ENCODE measurements at places on chromosomes 4 and X. TPM values are rescaled to one million over a fixed set of nuclear protein-coding genes. Genes with fewer than 3 reads are reported as not detected.

The TMEM156 gene
- total RNA-seq: 0.62 TPM

The RRH gene
- not detected for total RNA-seq

DNA sequence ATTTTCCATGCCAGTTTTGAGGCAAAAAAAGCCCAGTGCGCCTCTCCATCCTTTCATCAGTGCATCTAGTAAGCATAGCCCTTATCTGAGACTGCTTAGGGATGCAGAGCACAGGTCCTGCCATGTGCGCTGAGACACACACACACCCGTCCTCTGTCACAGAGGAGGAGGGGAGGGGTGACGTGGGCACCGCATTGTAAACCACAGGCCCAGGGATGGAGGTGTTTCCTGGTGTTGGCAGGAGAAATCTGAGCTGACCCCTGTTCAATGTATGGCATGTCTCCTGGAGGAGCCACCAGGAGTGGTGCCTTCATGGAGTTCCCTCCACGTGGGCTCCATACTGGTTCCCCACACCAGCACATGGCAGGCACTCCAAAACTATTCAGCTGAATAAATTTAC, 65.8 kb upstream of the HELT start:
- H3K27ac ChIP-seq: no peak overlapping the region
- DNase-seq: no peak
- H3K4me1 ChIP-seq: no peaks in the 10 kb centered on the region
- no peak overlapping the region for H3K4me3 ChIP-seq
- H3K27me3 ChIP-seq: no peaks in the 10 kb centered on the region

DNA sequence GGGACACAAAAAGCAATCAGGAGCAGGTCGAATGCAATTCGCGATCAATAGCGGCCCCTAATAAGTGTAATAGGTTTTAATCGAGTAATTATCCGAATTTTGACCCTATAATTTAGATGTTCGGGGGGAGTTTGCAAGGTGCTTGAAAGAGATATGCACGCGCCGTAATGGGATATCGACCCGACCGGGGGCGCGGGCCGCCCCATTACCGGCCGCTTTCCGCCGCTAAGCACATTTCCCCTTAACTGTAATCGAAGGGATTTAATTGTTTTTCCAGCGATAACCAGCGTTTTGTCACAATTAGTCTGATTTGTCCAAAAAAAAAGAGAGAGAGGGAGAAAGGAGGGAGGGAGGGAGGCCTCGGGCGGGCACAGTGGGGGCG, 997 bp downstream of the NKX1-1 start:
- no peaks in the 10 kb centered on the region for H3K36me3 ChIP-seq
- no peak overlapping the region for H3K4me3 ChIP-seq
- DNase-seq: peak; percentile 3
- H3K4me1 ChIP-seq: no peaks in the 10 kb centered on the region
- H3K27me3 ChIP-seq: peaks cover 98% of the 10 kb centered on the region
- H3K27ac ChIP-seq: no peak overlapping the region

The CYLC1 gene
- not detected for total RNA-seq

DNA sequence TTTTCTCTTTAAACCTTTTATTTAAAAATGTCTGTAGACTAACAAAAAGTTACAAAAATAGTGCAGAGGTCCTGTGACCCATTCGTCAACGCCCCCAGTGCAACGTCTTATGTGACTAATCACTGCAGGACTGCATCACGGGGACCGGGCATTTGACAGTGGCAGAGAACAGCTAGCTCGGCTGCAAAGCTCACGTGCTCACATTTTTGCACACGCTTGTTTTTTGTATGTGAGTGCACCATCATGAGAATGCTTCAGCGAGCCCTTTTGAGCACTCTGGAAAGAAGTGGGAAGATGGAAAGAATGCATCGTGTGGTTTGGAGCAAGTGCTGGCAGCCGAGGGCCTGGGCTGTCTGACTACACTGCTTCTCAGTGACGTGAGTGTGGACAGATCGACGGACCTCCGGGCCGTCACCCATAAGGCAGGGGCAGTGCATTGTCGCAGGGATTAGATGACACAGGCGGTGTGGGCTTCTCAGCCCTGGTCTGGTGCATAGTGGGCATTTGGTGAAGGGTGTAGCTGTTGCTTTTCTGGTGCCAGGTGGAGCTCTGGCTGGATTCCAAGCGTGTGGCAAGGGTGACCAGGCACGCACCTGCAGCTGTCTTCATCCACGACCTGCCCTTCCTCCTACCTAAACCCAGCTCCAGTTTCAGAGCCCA, 17.7 kb downstream of the SPON2 start:
- H3K27ac ChIP-seq: no peak overlapping the region
- H3K36me3 ChIP-seq: no peaks in the 10 kb centered on the region
- H3K4me1 ChIP-seq: peaks cover 9% of the 10 kb centered on the region
- H3K4me3 ChIP-seq: no peak overlapping the region

The NWD2 gene
- total RNA-seq: not detected

DNA sequence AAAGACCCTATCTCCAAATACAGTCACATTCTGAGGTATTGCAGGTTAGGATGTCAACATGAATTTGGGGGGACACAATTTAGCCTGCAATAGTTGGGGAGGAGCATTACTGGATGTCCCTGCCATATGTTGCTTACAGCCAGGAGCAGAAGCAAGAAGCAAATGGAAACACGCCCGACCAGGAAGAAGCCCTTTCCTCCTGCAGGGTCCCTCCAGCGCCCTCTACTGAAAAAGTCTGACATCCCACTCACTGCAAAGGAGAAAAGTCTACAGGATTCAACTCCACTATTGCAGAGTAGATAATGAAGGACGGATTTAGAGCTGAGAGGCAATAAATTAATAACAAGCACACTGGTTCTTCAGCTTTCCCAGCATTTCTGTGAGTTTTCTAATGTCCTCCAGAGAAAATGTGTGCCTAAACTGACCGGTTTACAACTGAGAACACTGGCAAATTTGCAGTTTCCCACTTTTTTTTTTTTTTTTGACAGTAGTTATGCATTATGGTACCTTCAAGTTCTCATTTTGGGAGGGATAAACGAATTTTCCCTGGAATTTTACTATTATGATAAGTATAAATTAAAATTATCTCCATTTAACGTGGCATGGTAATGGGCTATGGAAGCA, 31.7 kb downstream of the COQ2 start:
- no peak overlapping the region for H3K4me3 ChIP-seq
- no peaks in the 10 kb centered on the region for H3K27me3 ChIP-seq
- no peaks in the 10 kb centered on the region for H3K36me3 ChIP-seq
- peaks cover 18% of the 10 kb centered on the region for H3K4me1 ChIP-seq
- no peak overlapping the region for H3K27ac ChIP-seq

DNA sequence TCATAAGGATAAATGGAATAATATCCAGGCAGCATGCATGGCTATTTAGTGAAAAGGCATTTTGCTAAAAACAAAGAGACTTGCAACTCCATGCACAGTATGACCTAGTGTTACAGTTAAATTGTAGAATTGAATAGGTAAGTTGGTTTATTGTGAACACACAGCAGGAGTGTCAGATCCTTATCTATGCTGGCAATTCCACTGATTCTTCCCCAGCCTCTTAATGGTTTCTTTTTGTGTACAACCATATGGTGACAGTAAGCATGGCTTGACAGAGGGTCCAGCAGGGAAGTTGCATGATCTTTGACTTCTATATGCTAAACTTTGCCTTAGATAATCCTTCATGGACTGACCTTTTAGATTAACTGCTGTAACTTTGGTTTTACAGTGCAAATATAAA, 936.6 kb upstream of the EPHA5 start:
- H3K27me3 ChIP-seq: no peaks in the 10 kb centered on the region
- H3K4me3 ChIP-seq: no peak overlapping the region
- H3K4me1 ChIP-seq: no peaks in the 10 kb centered on the region

- H3K27ac ChIP-seq: no peak overlapping the region
- H3K36me3 ChIP-seq: no peaks in the 10 kb centered on the region
- peak; percentile 73 for DNase-seq
- H3K4me1 ChIP-seq: peaks cover 6% of the 10 kb centered on the region
Measured at GRCh38 chr4:129545599-129546278, 449.8 kb downstream of the C4orf33 start.

- no peak overlapping the region for H3K27ac ChIP-seq
- no peak overlapping the region for H3K4me3 ChIP-seq
- H3K27me3 ChIP-seq: no peaks in the 10 kb centered on the region
Measured at GRCh38 chr4:122661176-122662160, 40.6 kb upstream of the IL21 start.

The AREG gene
- 7.8 TPM for total RNA-seq

DNA sequence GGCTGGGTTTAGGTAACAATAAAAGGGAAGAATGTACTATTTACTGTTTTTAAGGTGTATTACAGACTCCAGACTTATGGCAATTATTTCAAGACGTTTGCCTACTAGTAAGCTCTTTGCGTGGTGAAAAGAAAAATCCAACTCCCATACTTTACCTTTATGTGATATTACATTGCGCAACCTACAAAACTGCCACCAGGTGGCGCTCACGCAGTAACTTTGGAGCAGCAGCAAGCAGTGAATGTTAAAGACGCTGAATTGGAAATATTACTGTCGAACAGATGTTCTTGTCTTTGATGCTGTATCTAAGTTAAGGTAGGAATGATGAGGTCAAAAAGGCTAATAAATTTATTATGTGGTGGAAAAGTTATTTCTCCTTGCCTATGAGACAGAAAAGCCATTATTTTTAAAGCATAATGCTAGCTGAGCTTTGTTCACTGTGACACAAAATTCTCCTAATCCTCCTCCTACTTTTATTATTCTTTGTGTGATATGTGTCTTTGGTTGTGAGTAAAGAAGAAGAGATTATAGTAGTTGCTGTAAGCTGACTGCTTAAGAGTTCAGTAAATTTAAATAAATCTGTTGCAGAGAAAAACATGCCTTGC, 1099.8 kb upstream of the TENM3 start:
- H3K27ac ChIP-seq: no peak overlapping the region
- H3K27me3 ChIP-seq: no peaks in the 10 kb centered on the region
- no peaks in the 10 kb centered on the region for H3K36me3 ChIP-seq
- no peaks in the 10 kb centered on the region for H3K4me1 ChIP-seq

DNA sequence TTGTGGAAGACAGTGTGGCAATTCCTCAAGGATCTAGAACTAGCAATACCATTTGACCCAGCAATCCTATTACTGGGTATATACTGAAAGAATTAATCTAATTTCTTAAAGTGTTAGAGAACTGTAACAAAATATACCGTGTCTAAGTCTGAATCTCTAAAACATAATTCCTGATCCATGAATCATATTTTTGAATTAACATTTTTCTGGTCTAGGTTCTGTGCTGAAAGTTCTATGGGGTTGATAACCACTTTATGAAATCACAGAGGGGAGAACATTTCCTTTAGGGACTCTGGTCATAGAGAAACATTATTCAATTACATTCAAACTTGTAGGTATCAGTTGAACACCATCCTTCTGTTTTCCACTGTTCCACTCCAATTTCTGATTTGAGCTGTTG, 91.9 kb upstream of the ETNPPL start:
- H3K36me3 ChIP-seq: no peaks in the 10 kb centered on the region
- no peak for DNase-seq
- no peaks in the 10 kb centered on the region for H3K4me1 ChIP-seq
- H3K27ac ChIP-seq: no peak overlapping the region

- no peak overlapping the region for H3K4me3 ChIP-seq
- H3K27me3 ChIP-seq: no peaks in the 10 kb centered on the region
- no peak for DNase-seq
- H3K27ac ChIP-seq: no peak overlapping the region
- H3K36me3 ChIP-seq: no peaks in the 10 kb centered on the region
Measured at GRCh38 chrX:40291553-40291952, 193.8 kb upstream of the BCOR start.

- H3K27me3 ChIP-seq: no peaks in the 10 kb centered on the region
- no peaks in the 10 kb centered on the region for H3K4me1 ChIP-seq
- H3K27ac ChIP-seq: no peak overlapping the region
Measured at GRCh38 chr4:137526681-137527080, 5.6 kb downstream of the PCDH18 start.

DNA sequence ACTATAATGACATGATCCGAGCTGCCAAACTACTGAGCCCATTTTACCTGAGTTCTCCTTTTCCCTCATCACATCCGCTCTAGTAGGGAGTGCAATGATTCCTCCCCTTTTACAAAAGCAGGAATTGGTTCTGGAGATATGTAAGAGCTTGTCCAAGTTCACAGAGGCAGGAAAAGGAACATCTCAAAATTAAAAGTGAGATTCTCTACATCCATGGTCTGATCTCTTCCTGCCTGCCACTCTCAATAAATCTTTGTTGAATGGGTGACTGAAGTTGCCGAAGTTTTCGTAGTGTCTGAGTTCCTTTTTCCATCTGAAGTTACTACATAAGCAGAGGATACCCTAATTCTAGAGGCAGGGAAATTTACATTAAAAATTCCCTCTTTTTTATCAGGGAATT, at the start of gene FGFBP1:
TSS of gene FGFBP1 (minus strand) at position 101 of the 400 bp plus-strand sequence. CDS start 2,108 bp downstream, outside the sequence.
- H3K4me3 ChIP-seq: no peak within 1 kb of the TSS
- H3K36me3 ChIP-seq: no peaks in the 10 kb centered on the region
- no peak for DNase-seq
- H3K27me3 ChIP-seq: no peaks in the 10 kb centered on the region

Data from lower lobe of right lung (tissue), 2 donors.